Spinal cord (tissue), 10 donors: ENCODE measurements at places on chromosomes 6 and 20. TPM values are rescaled to one million over a fixed set of nuclear protein-coding genes. Genes with fewer than 3 reads are reported as not detected.
A peak's percentile ranks its signal among the peaks of the same experiment; 100 is the strongest.

DNA sequence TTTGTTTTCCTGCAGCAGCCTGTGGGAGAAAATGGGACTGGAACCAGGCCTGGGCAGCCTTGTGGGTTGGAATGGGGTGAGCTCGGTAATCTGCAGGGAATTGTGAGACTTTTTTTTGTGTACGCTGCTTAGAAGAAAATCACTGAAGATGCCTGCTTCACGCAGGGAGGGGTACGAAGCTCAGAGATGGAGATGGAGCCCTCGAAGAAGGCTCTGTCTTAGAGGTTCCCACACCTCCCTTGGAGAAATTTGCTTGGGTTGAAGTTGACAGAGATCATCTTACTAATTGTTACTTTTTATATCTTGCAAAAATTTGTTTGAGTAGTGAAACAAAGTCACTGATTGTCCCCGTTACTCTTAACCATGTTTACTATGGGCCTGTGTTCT, 894 bp downstream of the PYGB start:
- DNase-seq, result peak; percentile 26

Gene PNPLA1
- total RNA-seq, result not detected

DNA sequence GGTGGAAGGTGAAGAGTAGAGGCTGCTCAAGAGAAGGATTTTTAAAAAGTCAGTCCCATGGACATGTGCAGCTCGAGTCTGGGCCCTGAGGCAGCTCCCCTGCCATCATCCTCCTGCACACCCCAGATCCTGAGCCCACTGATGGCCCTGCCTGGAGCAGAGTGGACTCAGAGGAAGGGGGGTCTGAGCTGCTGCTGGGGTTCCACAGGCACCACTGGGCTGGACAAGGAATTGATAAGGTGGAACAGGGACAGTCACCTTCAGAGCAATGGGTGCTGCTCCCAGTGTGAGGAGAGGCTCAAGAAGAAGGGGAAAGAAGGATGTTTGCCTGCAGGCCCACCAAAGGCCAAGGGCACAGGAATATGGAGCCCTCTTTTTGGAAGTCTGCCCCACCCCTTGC, 6.2 kb downstream of the ULBP2 start:
- DNase-seq, result no peak

Gene SLC52A3
- total RNA-seq, result 1.0 TPM

Gene SLC16A10
- 14.9 TPM for total RNA-seq

- DNase-seq, result no peak
Measured at GRCh38 chr20:46406986-46407670, 713 bp upstream of the ELMO2 start.
